Vagina (tissue), 2 donors: ENCODE measurements at places on chromosomes 7 and 10. TPM values are rescaled to one million over a fixed set of nuclear protein-coding genes. Genes with fewer than 3 reads are reported as not detected.

SYNPO2L gene
- total RNA-seq: 0.49 TPM

EPHB6 gene
- 68.3 TPM for total RNA-seq

ADRB1 gene
- not detected for total RNA-seq

LIMK1 gene
- total RNA-seq: 28.2 TPM

STAG3 gene
- total RNA-seq: not detected

CYP26C1 gene
- total RNA-seq: not detected

CPXM2 gene
- 18.9 TPM for total RNA-seq

ITPRID1 gene
- total RNA-seq: not detected

FOXP2 gene
- total RNA-seq: 29.7 TPM

UCMA gene
- not detected for total RNA-seq

NKX2-3 gene
- total RNA-seq: not detected

COX15 gene
- 19.2 TPM for total RNA-seq
